ENCODE measurements at places on chromosomes 7 and 10. TPM values are rescaled to one million over a fixed set of nuclear protein-coding genes. Genes with fewer than 3 reads are reported as not detected.

DNA sequence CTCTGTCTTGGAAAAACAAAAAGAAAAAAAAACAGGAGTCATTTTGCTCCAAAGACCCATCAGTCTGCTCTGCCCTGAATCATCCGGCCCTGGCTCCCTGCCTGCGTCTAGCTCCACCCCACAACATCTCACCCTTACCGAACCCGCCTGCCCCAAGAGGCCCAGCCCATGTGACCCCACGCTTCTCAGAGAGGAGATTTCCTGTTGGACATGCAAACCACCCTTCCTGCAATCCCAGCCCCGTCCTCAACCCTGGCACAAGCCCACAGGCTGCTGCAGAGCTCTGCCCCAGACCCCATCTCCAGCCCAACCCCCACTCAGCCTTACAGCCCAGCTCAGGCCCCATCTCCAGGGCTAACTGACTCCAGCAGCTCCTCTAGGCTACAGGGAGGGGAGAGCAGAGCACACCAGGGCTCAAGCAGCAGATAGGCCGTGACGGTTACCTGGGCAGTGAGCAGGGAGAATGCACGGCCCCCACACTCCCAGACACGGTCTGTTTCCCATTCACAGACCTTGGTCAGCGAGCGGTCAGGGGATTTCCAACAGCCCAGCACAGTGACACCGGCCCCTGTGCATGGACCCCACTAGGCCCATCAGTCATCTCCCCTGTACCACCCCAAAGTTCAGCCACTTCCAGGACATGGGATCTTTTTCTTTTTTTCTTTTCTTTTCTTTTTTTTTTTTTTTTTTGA, 69.9 kb upstream of the GTF2I start:
- DNase-seq: peak; percentile 15

SORBS1 gene
- total RNA-seq: 123 TPM

GRCh38 chr10:119693262-119693957, 32.4 kb upstream of the INPP5F start:
- no peak for DNase-seq

DNA sequence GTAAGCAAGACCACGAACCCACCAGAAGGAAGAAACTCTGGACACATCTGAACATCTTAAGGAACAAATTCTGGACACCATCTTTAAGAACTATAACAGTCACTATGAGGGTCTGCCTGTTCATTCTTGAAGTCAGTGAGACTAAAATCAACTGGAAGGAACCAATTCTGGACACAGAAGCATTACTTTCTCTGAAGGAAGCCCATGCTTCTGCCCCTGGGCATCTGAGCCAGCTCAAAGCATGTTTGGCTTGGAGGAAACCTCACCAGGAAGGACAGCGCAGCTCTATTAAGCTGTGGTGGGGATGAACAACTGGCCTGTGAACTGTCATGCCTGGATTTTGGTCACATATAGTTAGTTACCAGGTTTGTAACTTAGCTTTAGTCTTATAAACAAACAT, 132.4 kb upstream of the GDF10 start:
- no peak for DNase-seq

DNA sequence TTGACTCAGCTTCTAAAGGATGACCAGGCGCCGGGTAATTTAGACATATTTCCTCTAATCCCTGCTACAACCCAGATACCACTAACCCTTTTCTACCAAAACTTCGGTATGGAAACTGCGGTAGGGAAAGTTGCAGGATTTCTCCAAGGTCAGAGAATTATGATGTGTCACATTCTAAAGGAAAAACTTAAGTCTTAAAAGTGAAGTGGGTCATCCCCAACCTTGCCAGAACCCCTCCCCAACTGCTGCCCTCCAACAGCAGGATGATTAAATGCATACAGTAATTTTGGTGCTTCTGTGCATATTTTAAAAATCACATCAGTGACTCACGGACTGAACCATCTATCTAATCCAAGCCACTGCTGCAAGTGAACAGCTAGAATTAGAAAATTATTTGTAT, 52.7 kb downstream of the GRB10 start:
- no peak for DNase-seq

GRCh38 chr7:50663396-50664102, 98.3 kb upstream of the DDC start:
- no peak for DNase-seq

- DNase-seq: no peak
Measured at GRCh38 chr7:46930366-46930765, 651.5 kb downstream of the TNS3 start.

DNA sequence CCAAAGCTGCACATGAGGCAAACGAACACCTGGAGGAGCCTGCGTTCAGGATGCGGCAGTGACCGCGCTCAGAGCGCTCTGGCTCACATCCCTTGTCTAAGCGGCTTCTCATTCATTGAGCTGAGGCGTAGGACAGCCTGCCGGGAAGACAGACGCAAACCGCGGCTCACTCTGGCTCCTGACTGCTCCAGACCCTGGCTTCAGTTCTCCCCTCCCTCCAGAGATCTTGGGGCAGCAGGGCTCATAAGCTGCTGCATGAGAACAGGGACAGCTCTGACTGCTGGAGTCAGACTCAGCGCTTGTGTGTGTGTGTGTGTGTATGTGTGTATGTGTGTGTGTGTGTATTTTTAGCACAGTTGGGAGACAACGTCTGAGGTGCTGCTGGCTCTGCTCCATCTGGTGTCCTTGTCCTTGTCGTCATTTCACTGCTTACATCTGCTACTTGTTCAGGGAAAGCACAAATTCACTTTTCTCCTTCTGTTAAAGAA, 15.8 kb upstream of the LYZL2 start:
- no peak for DNase-seq

DNA sequence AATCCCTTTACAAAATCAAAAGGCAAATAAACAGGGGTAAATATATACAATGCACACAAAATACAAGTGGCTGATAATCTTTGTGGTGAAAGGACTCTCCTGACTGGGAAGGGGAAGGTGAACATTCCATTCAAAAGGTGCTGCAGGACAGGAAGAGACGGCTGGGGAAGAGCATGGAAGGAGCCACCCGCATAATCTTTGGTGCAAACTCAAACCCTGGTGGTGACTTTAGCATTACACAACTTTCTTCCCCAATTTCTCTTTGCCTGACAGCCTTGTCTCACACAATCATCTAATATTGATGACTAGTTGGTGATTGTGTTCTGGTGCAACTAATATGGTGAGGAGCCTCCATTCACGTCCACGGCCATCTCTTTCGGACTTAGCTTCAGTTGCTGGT, 117.0 kb upstream of the EGFR start:
- no peak for DNase-seq

OGDHL gene
- total RNA-seq: 4.2 TPM

NANOS1 gene
- 4.8 TPM for total RNA-seq

DNA sequence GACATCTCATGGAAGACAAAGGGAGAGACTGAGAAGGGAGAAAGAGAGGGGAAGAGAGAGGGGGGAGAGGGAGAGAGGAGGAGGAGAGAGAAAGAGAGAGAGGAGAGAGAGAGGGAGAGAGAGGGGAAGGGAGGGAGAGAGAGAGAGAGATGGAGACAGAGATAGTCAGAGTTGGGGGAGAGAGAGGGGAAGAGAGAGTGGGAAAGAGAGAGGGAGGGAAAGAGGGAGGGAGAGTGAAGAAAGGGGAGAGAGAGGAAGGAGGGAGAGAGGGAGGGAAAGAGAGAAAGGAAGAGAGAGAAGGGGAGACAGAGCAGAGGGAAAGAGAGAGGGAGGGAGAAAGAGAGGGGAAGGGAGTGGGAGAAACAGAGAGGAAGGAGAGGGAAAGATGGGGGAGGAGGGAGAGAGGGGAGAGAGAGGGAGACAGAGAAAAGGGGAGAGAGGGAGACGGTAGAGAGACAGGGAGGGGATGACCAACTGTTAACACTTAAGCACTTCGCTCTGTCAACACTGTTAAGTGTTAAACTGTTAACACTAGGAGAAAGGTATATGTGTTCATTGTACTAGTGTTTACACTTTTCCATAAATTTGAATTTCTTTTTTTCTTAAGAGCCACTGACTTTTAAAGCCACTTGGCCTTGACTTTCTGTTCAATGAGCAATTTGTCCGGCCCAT, 21.8 kb upstream of the SDK1 start:
- DNase-seq: no peak

Measured in occipital lobe (tissue), 3 donors.